ENCODE measurements at places on chromosomes 2 and 18. TPM values are rescaled to one million over a fixed set of nuclear protein-coding genes. Genes with fewer than 3 reads are reported as not detected.

Gene OXER1
- total RNA-seq: 1.3 TPM

Gene POTEJ
- total RNA-seq: not detected

Gene DSG3
- total RNA-seq: not detected

DNA sequence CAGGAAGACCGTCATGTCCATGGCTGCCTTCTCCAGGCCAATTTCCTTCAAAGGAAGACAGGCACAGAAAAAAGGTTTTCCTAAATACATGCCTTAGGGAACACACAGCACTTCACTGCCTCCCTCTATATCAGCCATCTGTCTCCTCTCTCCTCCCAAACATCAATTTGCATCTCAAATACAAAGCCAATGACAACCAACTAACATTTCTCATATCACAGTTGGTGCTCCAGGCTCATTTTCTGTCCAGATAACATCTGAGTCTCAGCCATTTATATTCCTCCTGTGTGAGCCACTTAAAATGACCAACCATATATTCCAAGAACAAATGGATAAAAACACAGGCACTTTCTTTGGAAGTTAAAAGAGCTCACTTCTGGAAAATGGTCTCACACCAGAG lies 62.5 kb upstream of the ACAA2 start:
- no peak for DNase-seq
- no peak overlapping the region for H3K4me3 ChIP-seq
- H3K27ac ChIP-seq: no peak overlapping the region
- no peaks in the 10 kb centered on the region for H3K27me3 ChIP-seq
- H3K4me1 ChIP-seq: no peaks in the 10 kb centered on the region
